ENCODE measurements at places on chromosomes 5 and 9.

DNA sequence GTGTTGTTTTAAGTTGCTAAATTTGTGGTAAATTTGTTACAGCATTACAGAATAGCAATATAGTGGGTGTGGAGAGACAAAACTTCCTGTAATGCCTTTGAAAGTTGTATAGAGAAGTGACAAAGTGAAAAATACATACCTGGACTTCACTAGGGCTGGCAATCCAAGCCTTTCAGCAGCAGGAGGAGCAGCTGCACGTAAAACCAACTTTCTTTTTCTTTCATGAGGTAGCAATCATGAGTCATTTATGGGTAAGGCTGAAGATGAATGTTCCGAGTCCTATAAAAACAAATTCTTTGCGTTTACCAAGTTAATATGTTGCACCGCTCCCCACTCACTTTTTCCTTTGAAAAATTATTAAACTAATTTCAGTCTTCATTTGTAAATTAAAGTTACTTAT lies 1138.2 kb downstream of the TAF11L14 start:
- DNase-seq: no peak

- no peak for DNase-seq
Measured at GRCh38 chr5:1346627-1347440, 1.9 kb upstream of the CLPTM1L start.

DNA sequence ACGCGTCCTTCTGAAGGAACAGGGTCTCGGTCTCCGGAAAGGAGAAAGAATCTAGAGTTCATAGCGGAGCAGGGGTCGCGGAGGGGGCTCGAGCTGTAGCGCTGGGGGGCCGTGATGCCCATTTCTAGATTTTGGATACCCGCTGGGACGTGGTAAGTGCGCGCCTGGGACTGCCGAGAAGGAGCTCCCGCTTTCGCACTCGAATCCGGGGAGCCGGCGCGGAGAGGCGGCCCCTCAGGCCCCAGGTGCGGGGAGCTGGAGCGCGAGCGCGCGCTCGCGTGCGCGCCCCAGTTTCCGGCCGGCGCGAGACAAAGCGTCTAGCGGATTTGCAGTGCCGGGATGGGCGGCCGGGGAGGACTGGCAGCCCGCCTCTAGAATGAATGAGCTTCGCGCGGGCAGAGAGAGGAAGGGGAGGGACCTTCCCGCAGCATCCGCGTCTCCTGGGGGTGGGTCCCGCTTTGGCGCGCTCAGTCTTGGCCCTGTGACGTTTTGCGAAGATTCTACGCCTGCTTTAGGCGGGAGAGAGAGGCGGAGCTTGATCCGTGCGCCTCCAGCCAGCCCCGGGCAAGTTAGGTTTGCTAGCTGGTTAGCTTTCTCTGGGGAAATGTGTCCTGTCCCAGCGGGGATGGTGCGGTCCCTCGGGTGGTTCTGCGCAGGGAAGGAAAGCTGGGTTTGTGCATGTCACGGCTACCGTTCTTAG lies 1.2 kb downstream of the LMNB1 start:
- DNase-seq: peak; percentile 92

- no peak for DNase-seq
Measured at GRCh38 chr5:115767424-115767823, 49.0 kb downstream of the CDO1 start.

DNA sequence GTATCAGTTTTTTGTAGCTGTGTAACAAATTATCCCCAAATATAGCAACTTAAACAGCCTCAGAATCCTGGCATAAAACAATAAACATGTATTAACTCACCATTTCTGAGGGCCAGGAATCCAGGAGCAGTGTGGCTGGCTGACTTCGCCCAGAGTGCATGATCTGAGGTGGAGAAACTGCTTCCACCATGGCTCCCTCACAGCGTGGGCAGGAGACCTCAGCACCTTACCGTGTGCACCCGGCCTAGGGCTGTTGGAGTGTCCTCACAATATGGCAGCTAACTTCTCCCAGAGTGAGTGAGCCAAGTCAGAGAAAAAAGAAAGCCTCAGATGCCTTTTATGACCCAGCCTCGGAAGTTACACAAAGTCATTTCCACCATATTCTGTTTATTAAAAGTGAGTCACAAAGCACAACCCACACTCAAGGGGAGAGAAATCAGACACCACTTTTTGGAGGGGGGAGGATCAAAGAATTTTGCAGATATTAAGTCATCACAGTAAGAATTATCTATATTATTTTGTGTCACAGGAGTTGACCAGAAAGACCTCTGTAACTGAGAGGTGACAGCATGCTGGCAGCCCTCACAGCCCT lies 59.6 kb downstream of the TSTD2 start:
- no peak for DNase-seq

GRCh38 chr9:35277171-35277520 lies 115.3 kb downstream of the UNC13B start:
- DNase-seq: no peak

GRCh38 chr5:3340471-3340870 lies 255.2 kb upstream of the IRX1 start:
- DNase-seq: no peak

DNA sequence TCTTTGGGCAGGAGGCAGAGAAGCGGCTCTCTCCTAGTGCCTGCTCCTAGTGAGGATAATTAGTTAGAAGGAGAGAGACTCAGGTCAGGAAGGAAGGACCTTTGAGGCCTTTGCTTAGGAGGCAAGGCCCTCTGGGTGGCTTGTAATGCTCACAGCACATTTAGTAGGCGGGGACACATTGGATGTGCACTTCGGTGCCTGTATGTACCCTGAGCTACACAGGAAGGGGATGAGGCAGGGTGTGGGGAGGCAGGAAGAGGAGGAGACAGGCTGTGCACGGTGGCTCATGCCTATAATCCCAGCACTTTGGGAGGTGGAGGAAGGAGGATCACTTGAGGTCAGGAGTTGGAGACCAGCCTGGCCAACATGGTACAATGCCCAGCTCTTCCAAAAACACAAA lies 7.2 kb upstream of the LCN2 start:
- DNase-seq: no peak

GRCh38 chr9:70060883-70061507 lies 17.3 kb downstream of the MAMDC2 start:
- no peak for DNase-seq

DNA sequence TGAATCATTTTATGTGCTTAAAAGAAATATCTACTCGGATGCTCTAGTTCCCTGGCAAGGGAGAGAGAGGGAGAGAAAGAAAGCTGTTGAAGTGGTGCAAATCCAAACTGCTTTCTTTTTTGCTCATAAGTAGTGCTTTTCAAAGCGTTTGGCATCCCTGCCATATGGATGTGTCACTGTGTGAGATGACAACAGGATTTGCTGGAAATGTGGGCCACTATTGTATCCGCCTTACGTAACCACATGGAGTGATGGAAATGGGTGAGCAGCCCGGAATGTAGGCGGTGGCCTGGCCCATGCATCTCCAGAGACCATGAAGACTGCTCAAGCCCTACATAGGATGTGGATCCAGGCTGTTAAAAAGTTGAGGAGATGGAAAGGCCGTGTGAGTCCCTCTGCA lies 30.8 kb downstream of the TJP2 start:
- DNase-seq: no peak

GRCh38 chr9:113269355-113269754 lies 6.0 kb downstream of the CDC26 start:
- no peak for DNase-seq

- DNase-seq: no peak
Measured at GRCh38 chr5:74393943-74394342, 246.6 kb downstream of the ENC1 start.

DNA sequence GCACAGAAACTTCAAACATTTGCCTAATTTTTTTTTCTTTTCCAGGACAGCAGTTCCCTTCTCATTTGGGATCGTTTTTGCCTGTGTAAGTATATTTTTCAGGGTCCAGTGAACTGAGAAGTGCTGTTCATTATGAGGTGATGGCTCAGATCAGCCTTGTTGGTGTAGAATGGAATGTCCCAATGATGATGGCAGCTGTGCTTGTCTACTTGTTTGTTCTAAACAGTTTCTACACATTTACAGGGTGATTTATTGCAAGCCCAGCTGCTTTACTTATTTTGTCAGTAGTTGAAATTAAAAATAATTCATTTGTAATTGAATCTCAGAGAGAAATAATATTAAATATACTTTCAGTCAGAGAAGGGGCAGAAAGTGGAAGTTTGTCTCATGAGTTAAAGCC lies 337.6 kb upstream of the SEMA6A start:
- no peak for DNase-seq

DNA sequence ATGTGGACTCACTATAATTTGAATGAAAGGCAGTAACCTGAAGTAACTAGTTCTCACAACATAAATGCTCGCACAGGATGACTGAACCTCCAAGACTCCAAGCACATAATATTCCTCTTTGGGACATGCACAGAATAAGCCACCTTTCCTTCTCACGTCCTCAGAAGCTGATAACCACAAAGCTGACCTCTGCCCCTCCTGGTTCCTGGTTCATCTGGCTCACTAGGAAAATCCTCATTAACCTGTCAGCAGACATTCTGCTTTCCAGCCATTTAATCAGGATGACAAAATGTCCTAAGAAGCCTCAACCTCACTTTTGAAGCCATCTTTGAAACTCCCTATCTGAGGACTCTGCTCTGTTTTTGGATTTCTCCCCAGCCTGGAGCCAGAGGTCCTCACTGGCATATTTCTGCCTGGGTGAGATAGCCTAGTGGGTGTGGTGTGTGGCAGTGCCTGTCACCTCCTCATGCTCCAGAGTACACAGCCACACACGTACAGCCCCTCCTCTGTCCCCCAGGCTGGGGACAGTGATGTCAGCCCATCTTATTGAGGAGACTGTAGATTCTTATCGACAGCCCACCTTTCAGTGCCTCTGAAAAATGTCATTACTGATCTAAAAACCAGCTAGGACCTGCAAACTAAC lies 10.3 kb downstream of the ANKH start:
- DNase-seq: no peak

GRCh38 chr5:14946815-14947620 lies 75.4 kb upstream of the ANKH start:
- DNase-seq: no peak

- no peak for DNase-seq
Measured at GRCh38 chr5:165497707-165498106, 1992.3 kb downstream of the MAT2B start.

GRCh38 chr5:107651325-107651724 lies 19.4 kb downstream of the EFNA5 start:
- DNase-seq: no peak

DNA sequence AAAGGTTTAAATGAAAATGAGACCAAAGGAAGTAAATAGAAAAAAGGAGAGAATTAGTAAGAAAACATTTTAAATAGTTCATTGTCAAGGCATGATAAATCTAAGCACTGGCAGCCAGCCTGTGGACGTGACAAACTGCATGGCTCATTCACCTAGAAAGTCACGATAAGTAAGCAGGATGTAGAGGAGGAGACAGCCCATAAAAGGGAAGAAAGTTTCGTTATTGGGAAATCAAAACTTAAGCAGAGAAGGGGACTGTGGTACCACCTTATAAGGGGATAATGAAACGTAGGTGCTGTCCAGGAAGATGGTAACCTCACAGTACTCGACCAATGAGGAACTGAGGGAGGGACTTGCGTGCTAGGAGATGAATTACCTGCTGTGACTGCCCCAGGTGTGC lies 494.5 kb upstream of the GRAMD2B start:
- no peak for DNase-seq

- no peak for DNase-seq
Measured at GRCh38 chr9:129316281-129317030, 138.4 kb upstream of the IER5L start.

DNA sequence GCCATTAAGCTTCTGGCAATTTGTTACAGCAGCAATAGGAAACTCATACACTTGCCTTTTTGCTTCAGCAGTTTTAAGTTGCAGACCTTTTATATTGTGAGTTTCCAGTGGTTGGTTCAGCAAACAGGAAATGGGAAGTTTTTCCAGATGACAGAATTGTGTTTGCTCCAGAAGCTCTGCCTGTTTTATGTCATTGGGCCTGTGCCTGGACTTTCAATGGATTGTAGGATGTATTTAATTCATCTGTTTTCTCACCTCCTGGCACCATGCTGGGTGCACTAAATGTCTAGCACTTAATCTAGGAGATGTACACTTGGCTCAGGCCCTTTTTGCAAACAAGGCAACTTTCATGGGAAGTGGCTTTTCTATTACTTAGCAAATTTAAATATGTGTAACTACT lies 100.4 kb upstream of the CLINT1 start:
- DNase-seq: no peak

DNA sequence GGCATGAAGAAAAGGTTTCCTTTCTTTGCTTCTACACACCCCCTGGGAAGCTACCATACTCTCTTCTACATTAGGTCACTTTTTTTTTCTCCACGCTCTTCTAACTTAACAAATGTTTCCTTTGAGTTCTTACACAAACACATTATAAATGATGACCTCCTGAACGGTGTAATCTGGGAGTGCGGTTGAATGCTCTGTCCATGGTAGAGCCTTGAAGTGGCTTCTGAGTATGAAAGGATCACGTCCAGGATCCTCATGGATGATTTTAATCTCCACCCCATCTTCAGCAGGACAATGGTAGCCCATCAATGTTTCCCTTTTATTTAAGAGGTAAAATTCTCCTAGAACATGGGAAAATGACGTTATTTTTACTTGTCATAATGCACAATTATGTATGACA lies 587.3 kb downstream of the SEMA5A start:
- DNase-seq: no peak

- DNase-seq: no peak
Measured at GRCh38 chr5:142892021-142892420, 121.8 kb downstream of the ARHGAP26 start.

DNA sequence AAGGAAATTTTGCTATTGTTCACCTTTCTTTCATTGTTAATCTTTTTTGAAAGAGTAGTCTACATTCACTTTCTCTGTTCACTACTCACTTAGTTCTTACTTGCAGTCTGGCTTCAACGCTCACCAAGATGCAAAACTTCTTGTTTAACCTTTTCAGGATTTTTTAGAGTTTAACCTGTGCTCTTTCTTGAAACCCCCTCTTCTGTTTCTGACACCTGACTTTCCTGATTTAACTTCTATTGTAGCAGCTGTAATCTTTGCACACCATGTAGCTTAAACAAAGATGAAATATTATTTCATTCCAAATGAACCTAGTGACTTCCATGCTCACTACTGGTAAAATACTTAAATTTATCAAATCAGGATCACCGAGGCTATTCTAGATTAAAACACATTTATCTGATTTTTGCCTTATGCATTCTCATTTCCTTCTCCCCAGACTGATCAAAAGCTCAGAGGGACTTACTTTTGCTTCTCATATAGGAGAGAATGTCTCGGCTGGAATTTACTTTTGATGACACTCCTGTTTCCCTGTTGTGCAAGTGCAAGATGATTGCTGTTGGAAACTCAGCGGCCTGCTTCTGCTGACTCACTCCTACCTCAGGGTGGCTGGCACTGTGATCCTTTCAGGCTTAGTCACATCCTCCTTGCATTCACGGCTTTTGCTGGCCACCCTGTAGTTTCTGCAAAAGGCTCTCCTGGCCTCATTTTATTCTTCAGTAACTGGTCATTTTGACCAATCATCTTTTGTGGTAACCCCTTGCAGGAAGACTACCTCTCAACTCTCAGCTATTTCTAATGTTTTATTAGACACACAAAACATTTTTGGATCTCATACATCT lies 109.3 kb upstream of the IFNE start:
- peak; percentile 63 for DNase-seq

GRCh38 chr5:126917918-126918614 lies 112.3 kb downstream of the MARCHF3 start:
- DNase-seq: no peak

GRCh38 chr9:69549310-69550202 lies 122.6 kb downstream of the APBA1 start:
- DNase-seq: peak; percentile 20
